ENCODE measurements at places on chromosomes 13 and 19.
A peak's percentile ranks its signal among the peaks of the same experiment; 100 is the strongest.

DNA sequence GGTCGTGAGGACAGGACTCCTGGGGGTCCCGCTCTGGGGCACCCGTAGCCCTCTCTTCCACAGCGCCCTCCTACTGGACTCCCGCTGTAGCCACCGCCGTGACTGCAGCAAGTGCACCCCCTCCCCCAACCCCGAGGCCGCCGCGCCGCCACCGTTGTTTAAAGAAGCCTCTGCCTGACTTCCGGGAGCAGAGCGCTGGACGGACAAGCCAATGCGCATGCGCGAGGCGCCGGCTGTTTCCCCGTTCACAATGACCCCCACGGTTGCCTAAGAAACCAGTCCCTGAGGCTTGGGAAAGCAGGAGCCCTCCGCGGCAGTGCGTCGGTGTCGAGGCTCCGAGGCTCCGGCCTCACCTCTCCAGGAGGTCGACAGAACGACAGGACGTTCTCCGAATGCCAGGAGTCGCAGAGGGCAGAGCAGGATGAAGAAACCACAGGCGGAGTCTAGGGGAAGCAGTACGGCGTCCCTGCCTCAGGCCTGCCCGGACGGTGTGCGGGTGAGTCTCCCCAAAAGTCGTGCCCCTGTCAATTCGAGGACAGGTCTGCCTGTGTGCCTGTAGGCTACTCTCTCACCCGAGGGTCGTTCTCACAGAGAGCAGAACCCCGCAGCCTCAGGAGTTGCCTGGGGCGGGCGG, 70.5 kb upstream of the ZNF420 start:
- peak; percentile 84 for DNase-seq

- no peak for DNase-seq
Measured at GRCh38 chr19:11164296-11164695, 8.7 kb upstream of the SPC24 start.

DNA sequence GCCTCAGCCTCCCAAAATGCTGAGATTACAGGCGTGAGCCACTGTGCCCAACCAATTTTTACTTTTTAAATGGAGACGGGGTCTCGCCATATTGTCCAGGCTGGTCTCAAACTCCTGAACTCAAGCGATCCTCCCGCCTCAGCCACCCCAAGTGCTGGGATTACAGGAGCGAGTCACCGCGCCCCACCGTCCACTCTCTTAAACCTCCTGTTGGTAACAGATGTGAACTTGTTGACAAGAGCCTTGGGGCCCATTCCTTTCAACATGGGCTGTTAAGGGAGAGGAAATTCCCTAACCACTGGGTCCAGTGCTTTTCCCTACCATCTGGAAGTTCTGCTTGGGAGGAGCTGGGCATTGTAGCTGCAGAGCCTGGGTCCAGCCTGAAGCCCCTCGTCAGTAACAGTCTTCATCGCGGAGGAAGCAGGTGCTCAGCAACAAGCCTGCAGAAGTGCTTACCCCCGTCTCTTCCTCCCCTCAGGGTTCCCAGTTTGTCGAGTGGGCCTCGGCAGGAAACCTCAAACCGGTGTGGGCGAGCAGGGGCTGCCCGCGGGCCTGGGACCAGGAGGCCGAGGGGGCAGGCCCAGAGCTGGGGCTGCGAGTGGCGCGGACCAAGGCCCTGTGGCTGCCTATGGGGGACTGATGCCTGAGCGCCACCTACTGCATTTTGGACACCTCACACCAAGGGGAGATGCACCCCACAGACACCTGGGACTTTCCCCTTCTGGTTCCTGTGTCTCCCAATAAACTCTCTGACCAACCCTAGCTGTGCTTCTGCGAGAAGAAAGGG, 4.0 kb upstream of the FLT3LG start:
- no peak for DNase-seq

DNA sequence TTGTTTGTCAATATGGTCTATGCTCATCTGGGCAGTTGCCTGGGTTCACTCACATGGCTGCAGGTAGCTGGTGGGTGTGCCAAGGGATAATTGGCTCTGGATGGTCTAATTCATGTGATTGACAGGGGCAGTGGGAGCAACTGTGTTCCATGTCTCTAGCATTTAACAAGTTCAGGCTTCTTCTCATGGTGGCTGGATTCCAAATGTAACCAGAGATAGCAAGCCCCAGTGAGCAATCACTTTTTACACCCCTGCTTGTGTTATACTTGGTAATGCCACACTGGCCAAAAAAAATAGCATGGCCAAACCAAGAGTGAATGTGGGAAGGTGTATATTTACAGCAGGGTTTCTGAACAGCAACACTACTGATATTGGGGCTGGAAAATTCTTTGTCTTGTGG, 89.6 kb upstream of the TNFSF11 start:
- DNase-seq: no peak

DNA sequence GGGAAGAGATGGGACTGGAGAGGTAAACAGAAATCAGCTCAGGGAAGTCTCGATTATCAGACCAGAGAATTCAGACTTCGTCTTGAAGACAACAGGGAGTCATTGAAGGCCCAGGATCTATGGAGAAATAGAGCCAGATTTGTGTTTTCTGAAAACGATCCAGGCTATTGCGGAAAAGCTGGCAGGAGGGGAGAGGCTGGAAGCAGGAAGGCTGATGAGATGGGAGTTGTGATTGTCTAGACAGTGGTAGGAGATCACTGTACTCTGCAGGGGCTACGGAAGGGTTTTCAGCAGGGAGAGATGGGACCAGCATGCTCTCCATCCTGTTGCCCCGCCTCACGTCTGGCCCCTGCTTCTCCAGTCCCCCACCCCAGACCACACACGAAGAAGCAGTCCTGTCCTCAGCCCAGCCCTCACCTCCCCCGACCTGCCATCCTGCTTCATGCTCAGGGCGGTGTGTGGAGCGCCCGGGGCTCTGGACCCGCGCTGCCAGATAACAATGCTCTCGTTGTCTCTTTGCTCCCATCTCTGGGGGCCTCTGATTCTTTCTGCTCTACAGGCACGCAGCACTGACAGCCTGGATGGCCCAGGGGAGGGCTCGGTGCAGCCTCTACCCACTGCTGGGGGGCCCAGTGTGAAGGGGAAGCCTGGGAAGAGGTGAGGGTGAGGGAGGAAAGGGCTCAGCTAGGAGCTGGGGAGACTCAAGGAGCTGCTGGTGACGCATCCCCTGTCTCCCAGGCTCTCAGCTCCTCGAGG, 1.9 kb downstream of the ARHGAP33 start:
- DNase-seq: no peak

- DNase-seq: no peak
Measured at GRCh38 chr13:19587635-19588300, 26.4 kb upstream of the TPTE2 start.

DNA sequence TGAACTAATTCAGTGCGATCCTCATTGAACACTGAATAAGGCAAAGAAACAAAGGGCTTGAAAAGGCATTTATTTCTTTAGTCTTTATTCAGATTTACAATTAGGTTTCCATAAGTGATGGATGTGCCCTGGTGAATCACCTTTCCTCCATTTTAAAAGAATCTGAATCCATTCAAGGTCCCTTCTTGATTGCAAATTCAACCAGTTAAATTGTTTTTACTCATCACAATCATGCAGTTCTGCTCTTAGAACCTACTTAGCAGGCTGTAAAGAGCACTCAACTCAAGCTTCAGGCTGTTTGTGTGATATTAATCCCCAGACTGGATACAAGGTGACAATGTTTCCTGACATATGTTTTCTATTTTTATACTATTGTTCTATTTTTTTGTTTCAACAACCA, 321.0 kb downstream of the TBC1D4 start:
- no peak for DNase-seq

DNA sequence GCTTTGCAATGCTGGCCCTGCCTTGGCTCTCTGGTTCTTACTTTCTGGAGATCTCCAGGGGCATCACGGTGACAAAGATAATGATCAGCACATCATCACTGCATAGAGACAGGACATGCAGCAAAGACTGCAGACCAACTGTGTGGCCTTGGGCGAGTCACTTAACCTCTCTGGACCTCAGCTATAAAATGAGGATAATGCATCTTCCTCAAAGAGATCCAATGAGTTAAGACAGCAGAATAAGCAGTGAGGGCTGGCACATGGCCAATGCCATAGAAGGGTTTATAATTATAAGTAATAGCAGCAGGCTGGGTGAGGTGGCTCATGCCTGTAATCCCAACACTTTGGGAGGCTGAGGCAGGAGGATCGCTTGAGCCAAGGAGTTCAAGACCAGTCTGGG, 2.4 kb downstream of the MAG start:
- no peak for DNase-seq

- DNase-seq: peak; percentile 68
Measured at GRCh38 chr13:75843991-75844390, 207.9 kb downstream of the LMO7 start.

DNA sequence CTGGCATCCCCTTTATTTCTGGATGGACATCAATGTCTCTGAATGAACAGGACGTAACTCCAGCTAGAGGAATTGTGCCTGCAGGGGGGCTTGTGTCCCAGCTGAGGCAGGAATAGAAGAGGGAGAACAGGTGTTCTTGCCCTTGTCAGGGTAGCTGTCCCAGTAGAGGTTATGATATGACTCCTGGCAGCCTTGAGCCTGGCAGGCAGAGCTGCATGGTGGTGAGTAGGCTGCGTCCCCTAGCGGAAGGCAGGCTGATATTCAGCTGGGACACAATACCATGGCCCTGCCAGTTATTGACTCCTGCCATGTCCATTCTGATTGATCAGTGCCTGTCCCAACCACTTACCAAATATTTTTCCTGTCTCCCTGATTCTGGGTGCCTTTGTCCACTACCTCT, 197.2 kb downstream of the RAP2A start:
- no peak for DNase-seq
